Frontal cortex (tissue), 4 donors: ENCODE measurements at places on chromosomes 12 and 14.

DNA sequence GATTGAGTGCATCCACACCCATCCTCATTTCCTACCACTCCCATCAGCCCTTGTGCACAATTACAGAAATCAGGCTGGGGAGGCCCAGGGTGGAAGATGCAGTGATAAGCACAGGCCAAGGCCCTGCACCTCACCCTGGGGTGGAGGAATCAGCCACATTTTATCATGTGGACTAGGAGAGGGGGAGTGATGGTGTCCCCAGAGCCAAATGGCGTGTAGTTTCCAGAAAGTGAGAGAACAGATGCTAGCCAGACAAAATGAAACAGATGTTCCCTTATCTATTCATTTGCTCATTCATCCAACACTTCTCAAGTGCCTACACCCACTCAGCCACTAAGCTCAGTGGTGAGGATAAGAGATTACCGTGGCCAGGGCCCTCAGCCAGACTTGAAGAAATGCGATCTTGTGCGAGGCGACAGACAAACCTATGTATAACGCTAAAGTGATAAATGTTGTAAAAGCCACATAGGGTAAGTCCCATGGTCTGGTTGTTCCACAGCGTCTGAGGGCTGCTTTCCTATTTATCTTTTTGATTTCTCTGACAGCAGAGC is 93.6 kb downstream of the STAB2 start:
- no peak for DNase-seq

DNA sequence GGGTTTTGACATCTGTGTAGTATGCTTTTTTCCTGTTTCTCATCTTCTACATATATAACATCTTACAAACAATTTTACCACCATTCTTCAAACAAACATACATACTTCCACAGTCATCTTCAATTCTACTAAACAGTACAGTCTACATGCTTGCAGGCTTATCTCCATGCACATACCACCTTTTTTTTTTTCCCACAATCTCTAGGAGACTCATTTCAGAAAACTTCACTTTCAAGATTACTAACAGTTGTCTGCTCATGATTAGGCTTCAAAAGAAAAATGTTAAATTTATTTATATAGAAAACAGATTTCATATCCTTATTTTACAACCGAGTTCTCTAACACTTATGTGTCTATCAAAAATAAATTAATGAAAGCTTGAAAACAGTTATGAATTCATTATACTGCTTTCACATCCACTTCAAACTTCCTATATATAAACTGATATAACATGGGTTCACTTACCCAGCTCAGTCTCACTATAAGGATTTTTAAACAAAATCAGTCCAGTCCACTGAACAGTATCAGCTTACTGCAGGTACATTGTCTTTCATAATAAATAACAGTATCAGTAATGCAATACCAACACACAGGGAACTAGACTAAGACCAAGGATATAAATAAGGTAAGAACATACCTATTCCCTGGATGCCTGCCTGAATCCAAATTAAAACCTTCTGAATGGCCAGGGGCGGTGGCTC is 42.5 kb downstream of the LRP6 start:
- no peak for DNase-seq

DNA sequence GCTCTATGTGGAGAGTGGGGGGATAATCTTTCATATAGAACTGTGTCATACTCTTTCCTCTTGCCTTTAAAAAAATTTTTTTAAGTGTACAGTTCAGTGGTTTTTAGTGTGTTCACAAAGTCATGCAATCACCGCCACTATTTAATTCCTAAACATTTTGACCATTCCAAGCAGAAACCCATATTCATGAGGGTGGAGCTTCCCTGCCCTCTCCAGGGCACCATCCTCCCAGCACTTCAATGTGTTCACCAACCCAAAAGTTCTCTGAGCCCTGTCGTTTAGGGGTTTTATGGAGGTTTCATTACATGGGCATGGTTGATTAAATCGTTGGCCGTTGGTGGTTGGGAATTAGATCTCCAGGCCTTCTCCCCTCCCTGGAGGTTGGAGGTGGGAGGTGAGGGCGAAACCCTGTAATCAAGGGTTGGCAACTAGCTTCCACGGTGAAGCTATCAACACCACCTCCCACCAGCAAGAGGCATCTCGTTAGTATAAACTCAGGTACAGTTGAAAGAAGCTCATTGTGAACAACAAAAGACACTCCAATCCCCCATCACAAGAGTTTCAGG is 42.8 kb upstream of the WNK1 start:
- no peak for DNase-seq

- DNase-seq: no peak
Observed at GRCh38 chr12:108594-108993, 42.0 kb downstream of the IQSEC3 start.

DNA sequence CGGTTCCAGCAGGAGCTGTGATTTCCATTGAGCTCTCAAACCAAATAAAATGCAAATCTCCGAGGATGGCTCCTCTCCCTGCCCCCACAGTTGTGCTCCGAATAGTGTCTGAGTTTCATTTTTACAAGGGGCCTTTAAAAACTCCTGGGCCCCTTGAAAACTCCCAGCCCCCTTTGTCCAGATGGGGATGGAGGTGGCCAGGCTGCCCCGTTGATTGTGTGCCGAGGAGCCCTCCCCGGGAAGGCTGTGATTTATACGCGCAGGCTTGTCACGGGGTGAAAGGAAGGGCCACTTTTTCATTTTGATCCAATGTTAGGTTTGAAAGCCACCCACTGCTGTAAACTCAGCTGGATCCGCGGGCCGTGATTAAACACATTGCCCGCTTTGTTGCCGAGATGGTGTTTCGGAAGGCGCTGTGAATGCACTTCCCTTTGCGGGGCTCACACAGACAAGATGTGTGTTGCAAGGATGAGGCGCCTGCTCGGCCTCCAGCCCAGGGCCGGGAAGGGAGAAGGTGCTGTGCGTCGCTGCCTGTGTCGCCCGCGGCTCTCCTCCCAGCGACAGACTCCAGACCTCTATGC is 98.8 kb downstream of the TMEM132C start:
- DNase-seq: peak; percentile 48

DNA sequence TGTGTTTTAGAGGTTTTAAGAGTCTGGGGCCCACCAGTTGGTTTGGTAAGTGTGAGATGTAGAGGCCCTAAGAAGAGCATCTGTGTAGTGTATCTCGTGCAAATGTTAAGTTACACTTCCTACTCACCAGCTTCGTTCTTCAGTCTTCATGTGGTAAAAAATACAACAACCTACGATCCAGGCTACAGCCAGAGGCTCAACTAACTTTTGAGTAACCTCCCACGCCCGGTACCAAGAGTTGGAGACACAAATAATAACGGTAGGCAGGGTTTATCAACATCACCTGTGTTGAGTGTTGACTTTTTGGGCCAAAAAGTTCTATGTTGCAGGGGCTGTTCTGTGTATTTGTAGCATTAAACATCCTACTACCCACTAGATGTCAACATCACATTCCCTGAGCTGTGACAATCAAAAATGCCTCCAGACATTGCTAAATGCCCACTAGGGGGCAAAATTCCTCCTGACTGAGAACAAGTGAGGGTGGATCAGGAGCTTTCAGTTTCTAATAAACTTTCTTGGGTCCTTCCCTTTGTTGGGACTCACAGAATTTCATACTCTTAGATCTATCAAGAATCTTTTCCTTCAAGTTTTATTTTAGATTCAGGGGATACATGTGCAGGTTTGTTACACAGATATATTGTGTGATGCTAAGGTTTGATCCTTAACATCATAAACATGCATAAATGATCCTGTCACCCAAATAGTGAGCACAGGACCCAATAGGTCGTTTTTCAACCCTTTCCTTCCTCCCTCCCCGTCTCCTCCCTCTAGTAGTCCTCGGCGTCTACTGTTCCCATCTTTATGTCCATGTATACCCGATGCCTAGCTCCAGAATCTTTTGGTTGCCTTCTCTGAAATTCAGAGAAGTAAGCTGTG is 94.7 kb downstream of the SLC2A13 start:
- DNase-seq: peak; percentile 9

GRCh38 chr12:130161261-130162243 is 712 bp upstream of the FZD10 start:
- DNase-seq: peak; percentile 43

DNA sequence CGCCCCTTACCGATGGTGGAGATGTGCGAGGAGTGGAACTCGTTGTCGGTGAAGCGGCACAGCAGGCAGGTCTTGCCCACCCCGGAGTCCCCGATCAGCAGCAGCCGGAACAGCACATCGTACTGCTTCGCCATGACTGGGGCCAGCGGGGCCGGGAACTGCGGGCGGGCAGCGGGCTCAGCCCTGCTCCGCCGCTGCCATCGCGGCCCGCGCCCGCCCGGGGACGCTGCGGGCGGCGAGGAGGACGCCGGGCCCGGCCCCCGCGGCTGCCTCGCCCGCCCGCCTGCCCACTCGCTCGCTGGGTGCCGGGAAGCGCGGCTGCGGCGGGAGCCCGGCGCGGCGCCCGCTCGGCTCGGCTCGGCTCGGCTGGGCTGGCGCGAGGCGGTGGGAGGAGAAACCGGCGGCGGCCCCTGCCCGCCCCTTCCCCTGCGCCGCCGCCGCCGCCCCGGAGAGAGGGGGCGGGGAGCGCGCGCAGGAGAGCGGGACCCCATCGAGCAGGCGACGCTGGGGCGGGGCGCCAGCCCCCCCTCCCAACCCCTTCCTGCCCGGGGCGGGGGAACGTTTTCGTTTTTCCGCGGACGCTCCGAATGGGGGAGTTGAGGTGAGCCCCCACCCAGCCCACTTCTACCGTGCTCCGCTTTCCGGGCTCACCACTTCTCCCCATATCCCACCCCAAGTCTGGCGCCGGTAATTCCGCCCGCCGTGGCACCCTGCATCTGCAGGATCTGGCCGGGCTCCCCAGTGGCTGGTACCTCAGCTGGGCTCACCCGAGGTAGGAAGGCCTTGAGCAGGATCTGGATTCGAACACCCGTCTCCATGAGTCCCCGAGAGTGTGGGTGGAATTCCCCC is at the start of gene RAB15:
Gene RAB15 (minus strand): TSS at position 394 of the 849 bp plus-strand sequence. CDS start 260 bp downstream, at position 134.
- DNase-seq: peak; percentile 61

- no peak for DNase-seq
Observed at GRCh38 chr14:82309199-82309598, 775.5 kb upstream of the SEL1L start.

- no peak for DNase-seq
Observed at GRCh38 chr12:104596134-104596799, 139.5 kb downstream of the CHST11 start.

DNA sequence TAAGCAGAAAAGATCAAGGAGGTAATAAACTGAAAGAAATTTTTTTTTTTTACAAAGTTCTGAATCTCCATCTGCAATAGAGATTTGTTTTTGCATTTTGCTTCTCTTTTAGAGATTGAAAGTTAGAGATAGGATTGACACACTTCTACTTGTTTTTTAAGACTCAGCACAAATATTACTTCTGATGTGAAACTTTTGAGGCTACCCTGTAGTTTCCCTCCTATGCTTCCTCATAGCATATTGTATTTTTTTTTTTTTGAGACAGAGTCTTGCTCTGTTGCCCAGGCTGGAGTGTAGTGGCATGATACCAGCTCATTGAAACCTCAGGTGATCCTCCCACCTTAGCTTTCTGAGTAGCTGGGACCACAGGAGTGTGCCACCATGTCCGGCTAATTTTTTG is 32.1 kb upstream of the SGPP1 start:
- no peak for DNase-seq

DNA sequence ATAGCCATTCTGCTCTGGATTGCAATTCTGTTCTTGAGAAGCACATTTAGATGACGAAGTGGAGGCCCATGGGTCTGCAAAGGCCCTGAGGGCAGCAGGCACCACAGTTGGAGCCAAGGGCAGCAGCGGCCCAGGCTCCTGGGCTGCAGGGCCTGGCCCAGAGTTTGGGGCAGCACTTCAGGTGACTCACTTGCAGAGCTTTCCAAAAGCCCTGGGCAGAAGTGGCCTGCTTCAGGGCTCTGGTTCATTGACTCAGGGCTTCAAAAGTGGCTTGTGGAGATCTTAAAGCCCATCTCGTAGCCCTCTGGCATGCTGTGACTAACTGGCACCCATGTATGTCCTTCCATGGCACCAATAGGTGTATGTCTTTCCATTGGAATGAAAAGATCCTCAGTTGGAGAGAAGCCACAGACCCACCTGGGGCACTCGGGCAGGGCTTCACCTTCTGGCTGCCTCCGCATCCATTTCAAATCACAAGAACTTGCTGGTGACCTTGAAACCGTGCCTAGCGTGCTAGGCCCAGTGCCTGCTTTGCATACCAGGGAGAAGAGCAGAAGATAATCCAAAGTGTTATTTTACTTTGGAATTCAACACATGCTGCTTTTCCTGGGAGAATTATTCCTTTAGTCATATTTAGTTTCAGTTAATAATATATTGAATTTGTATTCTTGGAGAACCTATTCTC is 106.7 kb downstream of the PRMT8 start:
- DNase-seq: no peak

GRCh38 chr12:20142316-20142715 is 226.0 kb upstream of the PDE3A start:
- DNase-seq: no peak

- no peak for DNase-seq
Observed at GRCh38 chr12:27178723-27179399, 65.2 kb upstream of the STK38L start.

GRCh38 chr14:68955164-68955850 is 23.8 kb downstream of the ACTN1 start:
- no peak for DNase-seq

GRCh38 chr14:75630695-75631452 is 29.8 kb downstream of the ERG28 start:
- no peak for DNase-seq

DNA sequence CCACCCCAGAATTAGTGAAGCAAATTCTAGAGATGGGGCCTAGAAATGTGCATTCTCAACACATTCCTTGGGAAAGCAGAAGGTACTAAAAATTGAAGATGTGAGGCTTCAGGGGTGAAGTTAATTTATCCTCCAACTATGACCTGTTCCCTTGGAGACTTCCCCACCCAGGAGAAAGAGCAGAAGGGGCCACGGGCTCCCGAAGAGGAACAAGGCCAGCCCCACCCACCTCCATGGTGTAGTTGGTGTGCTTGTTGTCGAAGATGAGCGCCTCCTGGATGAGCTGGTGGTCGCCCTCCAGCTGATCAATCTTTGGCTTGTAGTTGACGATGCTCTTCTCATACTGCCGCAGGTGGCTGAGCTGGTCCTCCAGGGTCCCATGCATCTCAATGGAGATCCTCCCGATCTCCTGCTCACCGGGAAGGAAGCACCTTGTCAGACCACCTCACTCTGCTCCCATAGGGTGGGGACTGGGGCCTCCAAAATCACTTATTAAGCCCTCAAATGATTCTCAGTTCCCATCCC is 87.8 kb upstream of the ZFP36L1 start:
- no peak for DNase-seq

GRCh38 chr14:50345846-50346422 is 33.8 kb downstream of the DMAC2L start:
- DNase-seq: no peak

GRCh38 chr12:126419131-126419530 is 1353.9 kb downstream of the AACS start:
- DNase-seq: no peak

GRCh38 chr14:54818201-54819133 is 84.2 kb downstream of the GCH1 start:
- peak; percentile 22 for DNase-seq
